NT2/D1 (cell line): ENCODE measurements at places on chromosomes 5 and 9.

DNA sequence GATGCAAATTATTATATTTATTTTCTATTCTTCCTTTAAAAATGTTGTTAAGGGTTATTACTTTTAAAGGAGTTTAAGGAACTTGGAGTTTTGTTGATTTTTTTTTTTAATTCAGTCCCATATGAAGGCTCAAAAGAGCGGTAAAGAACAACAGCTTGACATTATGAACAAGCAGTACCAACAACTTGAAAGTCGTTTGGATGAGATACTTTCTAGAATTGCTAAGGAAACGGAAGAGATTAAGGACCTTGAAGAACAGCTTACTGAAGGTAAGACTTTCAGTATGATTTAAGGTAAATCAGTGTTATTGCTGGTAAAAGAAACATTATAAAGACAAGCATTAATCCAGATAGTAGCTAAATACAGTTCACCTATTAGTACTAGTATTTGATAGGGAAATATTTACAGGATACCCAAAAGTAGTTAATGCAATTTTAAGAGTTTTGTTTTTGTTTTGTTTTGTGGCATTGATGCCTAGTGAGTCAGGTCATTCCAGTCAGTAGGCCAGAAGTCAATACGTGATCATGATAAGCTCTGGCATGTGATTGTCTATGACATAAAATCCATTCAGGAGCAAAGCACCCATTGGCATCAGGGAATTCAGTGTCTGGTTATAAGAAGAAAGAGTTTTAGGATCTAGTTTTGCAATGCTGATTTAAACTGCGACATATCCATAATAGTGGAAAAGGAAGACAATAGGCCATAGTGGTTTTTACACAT lies 49.2 kb downstream of the CNTRL start:
- no peak for DNase-seq

DNA sequence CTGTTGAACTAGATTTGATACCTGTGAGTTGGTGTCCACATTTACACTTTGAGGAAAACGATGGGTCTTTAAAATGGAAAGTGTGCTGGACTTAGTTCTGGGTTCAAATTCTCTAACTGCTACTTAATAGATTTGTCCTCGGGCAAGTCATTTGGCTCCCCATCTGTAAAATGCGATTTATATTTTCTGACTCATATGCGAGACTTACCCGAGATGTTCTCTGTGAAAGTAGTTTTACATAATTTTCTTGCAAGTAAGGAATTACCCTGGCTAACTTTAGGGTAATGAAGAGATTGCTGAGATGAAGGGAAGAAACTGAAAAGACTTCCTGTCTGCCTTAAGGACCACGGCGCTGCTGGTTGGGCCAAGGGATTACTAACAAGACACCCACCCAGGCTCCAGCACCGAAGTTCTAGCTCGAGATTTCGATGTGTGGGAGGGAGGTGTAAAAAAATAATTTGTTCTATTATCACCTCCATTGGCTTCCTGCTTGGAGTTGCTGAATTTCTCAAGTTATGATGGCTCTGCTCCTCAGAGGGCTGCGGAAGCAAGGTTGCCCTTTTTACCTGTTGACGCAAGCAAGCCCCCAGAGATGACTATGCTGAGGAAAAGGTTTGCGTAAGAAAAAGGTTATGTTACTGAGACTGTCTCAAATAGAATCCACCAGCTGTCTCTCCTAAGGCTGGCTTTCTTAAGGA lies 24.1 kb downstream of the PCSK1 start:
- DNase-seq = no peak

- DNase-seq = no peak
Observed at GRCh38 chr5:139734539-139734916, 61.1 kb upstream of the PSD2 start.

- DNase-seq = no peak
Observed at GRCh38 chr5:148969291-148969690, 93.6 kb downstream of the SH3TC2 start.

DNA sequence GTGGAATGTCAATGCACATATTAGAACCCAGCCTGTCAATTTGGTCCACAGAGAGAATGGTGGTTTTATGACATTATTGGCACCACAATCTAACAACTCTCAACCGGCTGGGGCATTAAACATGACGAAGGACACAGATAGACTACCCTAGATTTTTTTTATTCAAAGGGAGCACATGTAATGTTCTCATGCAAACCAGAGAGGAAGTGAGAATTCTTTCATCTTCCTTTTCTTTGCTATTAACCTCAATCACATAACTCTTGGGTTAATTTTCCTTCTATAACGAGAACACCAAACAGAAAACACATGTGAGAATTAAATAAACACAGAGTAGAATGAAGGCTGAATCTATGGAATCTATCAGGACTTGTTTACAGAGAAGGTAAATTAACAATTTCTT lies 94.9 kb upstream of the TNC start:
- no peak for DNase-seq

- no peak for DNase-seq
Observed at GRCh38 chr5:68273717-68274409, 58.3 kb downstream of the PIK3R1 start.

GRCh38 chr9:88945636-88946333 lies 45.5 kb upstream of the S1PR3 start:
- no peak for DNase-seq

DNA sequence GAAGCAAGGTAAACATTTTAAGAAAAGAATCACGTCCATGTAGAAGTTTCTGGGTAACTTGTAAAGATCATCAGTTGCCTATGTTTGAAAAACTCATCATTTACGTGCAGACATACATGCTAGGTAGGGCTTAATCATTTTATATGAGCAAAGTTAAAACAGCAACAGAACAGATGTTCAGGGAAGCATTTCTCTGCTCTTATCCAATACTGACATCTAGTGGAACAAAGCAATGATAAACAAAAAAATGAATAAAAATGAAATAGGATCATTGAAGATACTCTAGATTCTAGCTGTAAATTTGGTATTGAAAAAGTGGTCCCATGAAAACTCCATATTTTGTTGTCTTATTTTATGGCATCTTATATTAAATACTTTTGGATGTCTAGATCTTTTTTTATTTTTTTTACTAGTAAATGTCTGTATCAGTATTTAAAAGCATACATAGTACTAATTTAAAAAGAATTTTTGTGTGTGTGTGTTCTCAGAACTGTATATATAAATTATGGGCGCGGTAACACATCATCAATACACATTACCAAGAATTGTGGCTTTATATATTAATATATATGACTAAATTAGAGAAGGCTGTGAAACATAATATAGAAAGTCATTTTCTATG lies 1050.2 kb downstream of the CDH12 start:
- DNase-seq = no peak

DNA sequence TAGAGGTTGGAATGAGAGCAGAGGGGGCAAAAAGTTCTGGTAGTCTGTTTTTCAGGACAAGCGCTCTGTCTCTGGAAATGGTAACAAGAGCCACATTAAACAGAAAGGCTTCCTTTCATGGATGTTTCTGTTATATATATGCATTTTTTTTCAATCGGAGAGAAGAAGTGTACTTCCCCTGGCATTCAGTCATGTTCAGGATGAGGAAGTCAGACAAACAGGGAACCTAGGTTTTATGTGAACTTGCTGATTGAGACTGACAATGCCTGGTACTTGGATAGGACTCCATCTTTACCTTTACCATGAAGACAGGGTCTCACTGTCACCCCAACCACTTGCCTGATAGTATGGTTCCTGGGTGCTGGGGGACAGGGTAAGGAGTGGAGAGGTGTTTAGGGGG lies 30.1 kb upstream of the ZBED3 start:
- no peak for DNase-seq

DNA sequence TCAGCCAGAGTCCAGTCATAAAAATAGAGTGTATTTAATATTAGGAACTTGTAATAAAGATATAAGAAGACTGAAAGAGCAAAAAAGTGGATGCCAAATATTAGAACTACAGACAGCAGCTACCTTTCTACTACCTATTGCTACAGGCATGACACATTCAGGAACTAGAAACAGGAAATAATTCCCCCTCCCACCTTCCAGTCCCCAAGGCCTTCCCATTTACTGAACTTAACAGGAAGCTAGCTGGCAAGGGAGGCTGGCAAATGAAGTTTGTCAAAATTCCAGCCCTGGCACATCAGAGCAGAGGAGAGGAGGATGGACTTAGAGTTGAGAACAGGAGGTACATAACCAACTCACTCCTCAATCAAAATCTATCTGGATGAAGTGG lies 50.2 kb upstream of the RIC1 start:
- DNase-seq = no peak

GRCh38 chr5:68315679-68316271 lies 100.2 kb downstream of the PIK3R1 start:
- no peak for DNase-seq

GRCh38 chr9:129697656-129698253 lies 32.3 kb downstream of the PRRX2 start:
- no peak for DNase-seq

DNA sequence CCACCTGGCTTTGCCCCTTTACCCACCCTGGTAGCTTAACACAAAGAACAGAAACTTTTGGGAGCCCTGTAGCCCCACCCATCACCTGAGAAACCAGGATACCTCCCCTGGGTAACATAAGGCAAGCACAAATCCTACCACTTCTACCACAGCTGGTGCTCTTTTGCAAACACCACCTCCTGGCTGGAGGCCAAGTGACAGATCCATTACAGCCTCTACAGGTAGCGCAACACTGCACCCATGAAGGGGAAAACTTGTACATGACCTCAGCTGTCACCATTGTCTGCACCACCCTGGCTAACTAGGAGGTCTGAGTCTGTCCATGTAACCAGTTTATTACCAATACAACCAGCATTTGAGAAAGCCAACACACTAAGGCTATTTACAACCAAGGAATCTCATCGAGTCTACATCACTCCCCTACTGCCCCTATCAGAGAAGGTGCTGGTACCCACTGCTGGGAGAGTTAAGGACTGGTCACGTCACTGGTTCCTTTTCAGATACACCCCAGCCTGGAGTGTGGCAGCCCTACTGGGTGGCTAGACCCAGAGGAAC lies 128.6 kb downstream of the PJA2 start:
- no peak for DNase-seq

DNA sequence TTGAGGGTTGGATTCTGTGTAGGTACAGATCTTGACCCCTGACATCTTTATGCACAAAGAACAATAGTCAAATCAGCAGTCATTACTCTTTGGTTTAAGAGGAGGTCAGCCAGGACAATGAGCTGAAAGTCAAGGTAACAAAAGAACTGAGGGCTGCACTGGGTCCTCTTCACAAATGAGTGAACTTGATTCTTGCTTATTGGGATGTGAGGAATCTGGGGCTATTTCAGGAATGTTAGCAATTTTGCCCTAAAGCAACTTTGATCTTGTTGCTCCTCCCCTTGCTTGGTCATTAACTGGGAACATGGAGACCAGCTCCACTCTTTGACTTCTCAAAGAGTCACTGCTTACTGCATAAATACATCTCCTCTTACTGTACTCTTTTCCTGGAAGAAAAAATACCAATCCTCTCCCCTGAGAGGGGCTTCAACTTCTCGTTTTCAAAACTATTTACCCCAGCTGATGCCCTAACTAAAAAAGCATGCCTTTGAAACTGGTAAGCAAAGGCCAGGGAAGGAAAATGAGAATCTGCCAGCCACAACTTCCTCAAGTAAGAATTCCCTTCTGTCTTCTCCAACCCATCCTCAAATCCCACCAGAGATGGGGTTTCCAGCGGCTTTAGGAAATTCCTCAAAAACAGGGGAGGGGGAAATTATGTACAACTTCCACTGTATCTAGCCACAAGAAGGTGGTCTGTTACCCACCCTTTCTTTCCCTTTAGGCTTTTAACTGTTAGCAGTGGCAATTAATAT lies 368.3 kb downstream of the ENC1 start:
- DNase-seq = peak; percentile 77

DNA sequence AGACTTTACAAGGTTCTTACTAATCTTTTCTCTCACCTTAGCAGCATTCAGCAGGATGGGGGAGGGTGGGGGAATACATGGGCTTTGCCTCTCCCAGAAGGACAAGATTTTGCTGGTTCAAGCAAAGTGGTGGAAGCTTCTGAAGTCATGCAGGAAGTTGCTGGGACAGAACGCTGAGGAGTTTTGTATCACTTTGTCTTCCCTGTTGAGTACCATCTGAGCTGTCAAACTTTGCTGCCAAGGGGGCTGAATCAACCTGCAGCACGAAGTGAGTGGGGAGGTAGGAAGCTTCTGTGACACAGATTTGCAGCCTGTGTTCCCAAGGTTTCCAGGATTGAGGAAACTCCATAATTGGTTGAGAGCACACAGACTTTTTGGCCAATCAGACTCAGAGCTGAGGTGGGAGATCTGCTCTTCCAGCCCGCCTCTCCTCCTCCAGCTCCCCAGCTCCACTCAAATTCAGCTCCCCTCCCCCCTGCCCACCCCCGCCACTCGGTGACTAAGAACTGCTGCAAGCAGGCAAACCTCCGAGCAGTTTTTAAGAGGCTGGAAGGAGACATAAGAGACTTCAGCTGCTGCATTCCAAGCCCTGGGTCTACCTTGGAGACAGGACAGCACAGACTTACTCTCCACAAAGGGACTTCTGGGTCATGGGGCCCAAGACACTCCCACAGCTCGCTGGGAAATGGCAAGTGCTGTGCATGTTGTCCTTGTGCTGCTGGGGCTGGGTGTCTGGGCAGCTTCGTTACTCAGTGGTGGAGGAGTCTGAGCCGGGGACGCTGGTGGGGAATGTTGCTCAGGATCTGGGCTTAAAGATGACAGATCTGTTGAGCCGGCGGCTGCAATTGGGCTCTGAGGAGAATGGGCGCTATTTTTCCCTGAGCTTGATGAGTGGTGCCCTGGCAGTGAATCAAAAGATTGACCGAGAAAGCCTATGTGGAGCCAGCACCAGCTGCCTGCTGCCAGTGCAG lies at the start of gene PCDHGC5:
Gene PCDHGC5 (plus strand): TSS at position 491 of the 971 bp plus-strand sequence. CDS start 160 bp downstream, at position 651.
- no peak for DNase-seq

GRCh38 chr5:169410996-169411783 lies 110.3 kb upstream of the SLIT3 start:
- no peak for DNase-seq

- no peak for DNase-seq
Observed at GRCh38 chr9:123321616-123322272, 34.3 kb upstream of the CRB2 start.

GRCh38 chr5:89080467-89081116 lies 197.6 kb upstream of the MEF2C start:
- DNase-seq = no peak

- no peak for DNase-seq
Observed at GRCh38 chr9:130891688-130892476, 4.7 kb downstream of the QRFP start.

- no peak for DNase-seq
Observed at GRCh38 chr9:1096155-1096964, 46.2 kb downstream of the DMRT2 start.

DNA sequence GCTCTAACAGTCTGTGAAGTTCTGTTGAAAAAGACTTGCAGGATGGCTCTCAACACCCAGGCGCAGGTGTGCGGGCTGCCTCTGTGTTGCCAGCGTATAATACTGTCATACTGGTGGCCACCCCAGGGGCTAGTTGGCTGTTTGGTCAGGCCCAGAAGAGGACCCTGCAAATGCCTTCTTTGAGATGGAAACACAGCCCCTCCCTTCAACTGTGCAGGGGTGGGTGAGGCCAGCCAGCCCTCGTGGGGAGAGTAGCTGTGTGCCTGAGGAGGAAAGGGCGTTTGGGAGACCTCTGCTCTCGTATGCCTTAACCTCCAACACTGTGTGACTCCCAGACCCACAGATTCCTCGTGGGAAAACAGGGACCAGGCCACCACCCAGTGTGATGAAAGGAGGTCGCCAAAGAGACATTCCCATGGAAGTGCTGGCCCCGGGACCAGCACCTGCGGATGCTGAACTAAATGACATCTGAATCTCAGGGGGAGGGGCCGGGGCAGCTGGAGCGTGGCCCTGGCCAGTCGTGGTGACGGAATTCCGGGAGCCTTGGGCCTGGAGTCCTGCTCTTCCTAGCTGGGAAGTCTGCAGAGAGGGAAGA lies 11.3 kb upstream of the SCGB3A1 start:
- no peak for DNase-seq
